Stimulated activated naive CD4-positive, alpha-beta T cell (primary cell): ENCODE measurements at places on chromosomes 13 and 19.

GRCh38 chr19:33613620-33614000 lies 8.1 kb upstream of the CHST8 start:
- no peak for DNase-seq

DNA sequence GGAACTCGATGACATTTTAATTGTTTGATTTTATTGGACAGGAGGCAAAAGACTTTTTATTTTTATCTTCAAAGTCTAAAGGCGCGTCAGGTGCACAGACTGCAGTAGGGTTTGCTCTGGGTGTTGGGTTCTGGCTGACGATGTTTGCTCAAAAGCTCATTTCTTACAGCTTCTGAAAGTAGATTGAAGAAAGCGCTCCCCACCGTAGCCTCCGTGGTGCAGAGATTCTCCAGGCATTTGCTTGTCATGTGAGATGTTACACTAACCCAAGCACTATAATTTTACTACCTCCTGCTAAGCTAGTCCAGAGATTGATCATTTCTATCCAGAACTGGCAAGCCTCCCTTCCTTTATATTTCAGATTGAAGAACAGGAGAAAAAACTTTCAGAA lies 14.5 kb upstream of the ATP11A start:
- DNase-seq: no peak

DNA sequence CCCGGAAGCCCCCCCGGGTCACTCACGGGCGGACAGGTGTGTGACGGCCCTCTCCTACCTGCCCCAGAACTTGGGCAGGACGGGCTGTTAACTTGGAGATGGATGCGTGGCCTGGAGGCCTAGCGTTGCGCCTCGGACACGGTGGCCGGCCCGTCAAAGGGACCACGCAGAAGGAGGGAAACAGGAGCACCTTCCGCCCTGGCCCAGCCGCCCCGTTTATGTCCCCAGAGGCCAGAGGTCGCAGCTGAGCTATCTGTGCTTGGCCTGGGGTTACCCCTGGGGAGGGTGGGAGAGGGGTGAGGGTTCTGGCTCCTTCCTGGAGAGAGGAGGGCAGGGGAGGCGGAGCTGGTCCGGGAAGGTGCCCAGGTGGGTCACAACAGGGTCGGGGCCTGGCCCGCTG lies 35.6 kb downstream of the GADD45B start:
- DNase-seq: no peak

DNA sequence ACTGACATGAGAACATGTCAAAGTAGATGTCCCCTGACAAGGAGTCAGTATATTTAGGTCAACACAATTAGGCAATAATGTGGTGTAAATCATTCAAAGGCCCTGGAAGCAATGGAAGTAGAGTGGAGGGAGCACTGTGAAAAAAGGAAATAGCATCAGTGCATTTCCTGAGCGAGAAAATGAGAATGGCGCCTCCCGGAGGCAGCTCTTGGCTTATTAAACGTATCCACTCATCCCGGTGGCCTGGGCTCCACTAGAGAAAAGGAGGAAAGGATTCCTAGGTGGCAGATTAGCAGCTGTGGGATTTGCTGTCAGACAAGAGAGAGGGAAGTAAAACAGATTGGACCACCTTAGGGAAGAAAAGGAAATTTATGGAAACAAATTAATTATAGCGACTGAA lies 173.7 kb upstream of the TMTC4 start:
- no peak for DNase-seq

GRCh38 chr19:40797963-40798682 lies 868 bp upstream of the EGLN2 start:
- peak; percentile 67 for DNase-seq

GRCh38 chr19:45231891-45232290 lies 13.3 kb downstream of the EXOC3L2 start:
- no peak for DNase-seq

- DNase-seq: no peak
Measured at GRCh38 chr19:11113140-11113708, 24.0 kb downstream of the LDLR start.

DNA sequence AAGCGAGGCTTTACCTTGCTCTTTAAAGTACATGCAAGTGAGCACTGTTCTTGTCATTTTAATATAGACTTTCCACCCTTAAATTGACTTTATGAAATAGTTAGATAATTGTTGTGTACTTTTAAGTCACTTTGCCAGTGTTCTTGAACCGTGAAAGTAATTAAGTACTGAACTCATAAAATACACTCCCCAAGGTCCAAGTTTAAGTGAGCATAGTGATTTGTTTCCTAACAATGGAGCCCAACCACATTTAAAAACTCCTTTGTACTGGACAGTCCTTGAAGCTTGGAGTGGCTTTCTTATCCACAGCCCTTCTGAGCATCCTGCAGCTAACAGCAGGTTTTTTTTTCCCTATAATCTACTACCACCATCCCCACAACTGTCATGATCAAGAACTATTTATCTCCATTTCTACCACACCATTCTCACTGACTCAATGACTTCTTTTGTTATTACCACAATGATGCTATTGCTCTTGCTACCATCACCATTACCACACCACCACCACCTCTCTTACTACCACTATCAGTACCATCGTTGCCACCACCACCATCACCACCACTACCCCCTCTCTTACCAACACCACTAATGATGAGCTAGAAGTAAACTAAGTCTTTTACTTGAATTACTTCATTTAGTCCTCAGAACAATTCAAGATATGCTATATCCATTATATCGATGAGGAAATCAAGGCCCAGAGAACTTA lies 452.6 kb downstream of the DIAPH3 start:
- DNase-seq: no peak

DNA sequence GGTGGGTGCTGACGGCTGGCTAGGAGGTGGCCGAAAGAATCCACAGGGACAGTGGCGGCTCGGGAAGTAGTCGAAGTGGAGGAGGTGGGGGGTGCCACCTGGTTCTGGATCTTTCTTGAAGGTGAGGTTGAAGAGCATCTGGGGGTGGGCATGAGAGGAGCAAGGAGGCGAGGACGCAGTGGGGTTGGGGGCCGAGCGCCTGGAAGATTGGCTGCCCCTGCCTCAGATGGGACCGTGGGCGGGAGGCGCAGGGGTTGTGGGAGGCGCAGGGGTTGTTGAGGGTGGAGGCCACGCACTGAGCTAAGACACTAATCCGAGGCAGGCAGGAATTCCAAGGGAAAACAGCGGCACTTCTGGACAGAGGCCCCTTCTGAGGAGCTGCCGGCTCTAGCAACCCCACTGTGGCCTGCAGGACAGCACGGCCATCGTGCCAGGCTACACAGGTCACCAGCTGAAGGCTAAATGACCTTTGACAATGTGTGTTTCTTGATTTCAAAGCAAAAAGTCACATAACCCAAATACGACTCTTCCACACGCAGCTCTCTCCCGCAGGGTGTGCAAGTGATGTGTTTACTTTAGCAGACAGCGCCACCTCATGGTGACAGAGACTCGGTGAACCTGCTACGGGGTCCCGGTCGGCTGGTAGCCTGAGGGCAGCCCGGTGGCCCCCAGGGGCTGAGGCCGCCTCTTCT lies 44.1 kb upstream of the RANBP3 start:
- DNase-seq: peak; percentile 78

- DNase-seq: no peak
Measured at GRCh38 chr13:42967660-42968059, 24.4 kb downstream of the EPSTI1 start.

GRCh38 chr19:19642506-19643157 lies 825 bp downstream of the GMIP start:
- no peak for DNase-seq

DNA sequence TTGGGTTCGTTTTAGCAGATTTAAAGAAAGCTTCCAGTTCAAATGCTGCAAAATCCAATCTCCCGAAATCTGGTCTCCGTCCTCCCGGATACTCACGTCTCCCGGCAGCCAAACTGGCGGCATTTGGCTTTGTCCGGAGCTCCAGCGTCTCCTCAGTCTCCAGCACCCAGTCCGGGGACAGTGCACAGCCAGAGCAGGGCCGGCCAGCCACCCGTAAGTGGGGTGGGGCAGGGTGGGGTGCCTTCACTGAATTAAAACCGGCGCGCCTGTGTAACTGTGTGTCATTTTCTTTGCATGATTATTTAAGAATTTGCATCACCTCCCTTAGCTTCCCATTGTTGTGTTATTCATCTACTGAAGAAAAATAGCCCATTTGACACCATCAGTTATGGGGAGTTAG lies 280.6 kb downstream of the MTUS2 start:
- DNase-seq: no peak

- peak; percentile 46 for DNase-seq
Measured at GRCh38 chr19:49017666-49018351, 918 bp upstream of the LHB start.

- no peak for DNase-seq
Measured at GRCh38 chr19:48966541-48967345, 1.6 kb downstream of the FTL start.

GRCh38 chr13:24922387-24922744 lies 158.4 kb downstream of the RNF17 start:
- DNase-seq: peak; percentile 30

DNA sequence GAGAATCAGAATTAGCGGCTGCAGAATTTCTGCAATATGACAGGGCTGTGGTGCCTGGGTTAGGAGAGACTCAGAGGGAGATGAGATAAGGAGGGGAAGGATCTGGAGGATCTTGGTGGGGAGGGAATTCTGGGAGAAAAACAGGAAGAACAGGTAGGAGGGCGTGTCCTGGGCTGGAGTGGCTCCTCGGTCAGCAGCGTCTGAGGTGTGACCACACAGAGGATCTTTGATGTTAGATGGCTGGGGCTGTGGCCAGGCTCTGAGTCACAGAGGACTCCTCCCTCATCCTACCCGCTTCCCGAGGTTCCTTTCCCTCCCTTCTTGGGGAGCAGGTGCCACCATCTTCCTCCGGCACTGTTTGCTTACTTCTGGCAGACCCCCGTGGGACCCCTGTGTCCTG lies 6.4 kb upstream of the KLK6 start:
- no peak for DNase-seq

GRCh38 chr19:37334179-37335071 lies 36.5 kb upstream of the ZNF527 start:
- peak; percentile 83 for DNase-seq

GRCh38 chr19:16851031-16851712 lies 22.0 kb downstream of the SIN3B start:
- no peak for DNase-seq

DNA sequence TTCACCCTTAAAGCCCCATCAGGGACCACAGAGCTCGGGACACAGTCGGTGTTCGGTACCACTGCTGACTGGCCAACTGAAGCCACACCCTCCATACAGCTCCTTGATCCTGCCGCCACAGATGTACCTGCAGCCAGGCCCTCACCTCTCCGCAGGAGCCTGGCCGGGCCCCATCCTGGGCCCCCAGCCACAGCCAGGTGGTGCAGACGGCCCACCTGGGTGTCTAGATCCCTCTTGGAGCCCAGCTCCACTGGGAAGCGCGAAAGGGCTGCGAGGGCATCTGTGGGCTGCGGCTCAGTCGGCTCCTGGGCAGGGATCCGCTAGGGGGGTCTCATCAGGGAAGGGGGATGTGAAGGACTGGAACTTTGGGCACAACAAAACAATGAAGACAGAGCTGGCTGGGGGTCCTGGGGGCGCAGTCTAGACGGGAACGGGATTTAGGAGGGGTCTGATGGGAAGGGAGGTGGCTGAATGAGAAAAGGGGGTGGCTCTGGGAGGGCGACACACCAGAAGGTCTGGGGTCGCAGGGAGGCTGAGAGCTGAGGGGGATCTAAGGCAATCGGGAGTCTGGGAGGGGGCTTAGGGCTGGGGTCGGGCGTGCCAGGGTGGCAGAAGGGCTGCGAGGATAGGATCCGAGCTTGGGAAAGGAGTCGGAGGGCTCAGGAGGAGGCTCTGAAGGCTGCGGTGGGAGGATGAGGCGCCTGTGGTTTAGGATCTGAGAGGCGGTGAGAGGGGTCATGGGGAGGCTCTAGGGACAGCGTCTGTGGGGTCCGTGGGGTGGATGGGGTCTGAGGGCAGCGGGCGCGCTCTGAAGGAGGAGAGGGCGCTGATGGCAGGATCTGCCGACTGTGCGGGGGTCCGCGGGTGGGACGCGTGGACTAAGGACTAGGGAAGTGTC lies 15.8 kb downstream of the PRODH2 start:
- no peak for DNase-seq

DNA sequence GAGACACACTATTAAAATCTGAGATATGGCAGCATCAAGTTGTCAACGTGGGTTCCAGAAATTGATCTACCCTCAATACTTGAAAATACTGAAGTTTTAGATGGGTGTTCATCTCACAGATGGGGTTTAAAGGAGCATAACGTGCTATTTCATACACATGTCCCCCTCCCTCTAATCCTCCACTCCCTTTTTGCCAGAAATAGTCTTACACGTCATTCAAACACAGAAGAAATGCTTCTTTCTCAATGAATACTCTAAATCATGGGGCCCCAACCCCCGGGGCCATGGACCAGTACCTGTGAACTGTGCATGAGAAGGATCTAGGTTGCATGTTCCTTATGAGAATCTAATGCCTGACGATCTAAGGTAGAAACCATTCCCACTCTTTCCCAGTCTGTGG lies 19.6 kb downstream of the KLF12 start:
- DNase-seq: no peak

DNA sequence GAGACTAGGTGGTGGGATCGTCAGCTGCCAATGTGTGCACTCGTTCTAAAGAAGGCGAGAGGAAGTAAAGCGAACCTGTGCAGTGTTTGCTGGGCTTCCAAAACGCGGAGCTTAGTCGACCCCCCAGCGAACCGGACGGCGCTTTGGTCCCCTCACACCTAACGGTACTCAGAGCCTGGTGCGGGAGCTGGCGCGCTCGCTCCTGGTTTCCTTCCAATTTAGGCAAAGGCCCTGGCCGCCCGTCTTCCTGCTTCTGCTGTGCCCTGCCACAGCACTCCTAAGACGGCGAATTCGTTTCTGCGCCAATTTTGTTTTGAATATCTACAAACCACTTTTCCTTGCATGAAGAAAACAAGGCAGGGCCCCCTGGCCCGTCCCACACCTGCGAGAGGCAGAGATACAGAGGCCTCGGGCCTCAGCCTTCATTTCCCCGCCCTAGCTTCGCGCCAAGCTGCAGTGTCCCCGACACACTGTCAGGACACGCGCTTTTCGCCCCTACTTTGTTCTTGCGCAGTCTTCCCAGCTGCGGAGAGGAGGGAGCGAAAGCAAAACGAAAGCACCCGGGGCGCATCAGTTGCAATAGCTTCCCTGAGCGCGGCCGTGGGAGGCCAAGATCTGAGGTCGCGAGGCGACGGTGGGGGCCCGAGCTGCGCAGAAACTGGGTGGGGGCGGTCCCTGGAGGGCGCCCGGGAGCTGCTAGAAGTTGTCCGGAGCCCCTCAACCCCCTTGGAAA lies 111.9 kb downstream of the KCNRG start:
- peak; percentile 48 for DNase-seq
